ENCODE measurements at places on chromosomes 6 and 20. TPM values are rescaled to one million over a fixed set of nuclear protein-coding genes. Genes with fewer than 3 reads are reported as not detected.

GRCh38 chr6:163955756-163956155 is 541.2 kb downstream of the QKI start:
- DNase-seq, result no peak

DNA sequence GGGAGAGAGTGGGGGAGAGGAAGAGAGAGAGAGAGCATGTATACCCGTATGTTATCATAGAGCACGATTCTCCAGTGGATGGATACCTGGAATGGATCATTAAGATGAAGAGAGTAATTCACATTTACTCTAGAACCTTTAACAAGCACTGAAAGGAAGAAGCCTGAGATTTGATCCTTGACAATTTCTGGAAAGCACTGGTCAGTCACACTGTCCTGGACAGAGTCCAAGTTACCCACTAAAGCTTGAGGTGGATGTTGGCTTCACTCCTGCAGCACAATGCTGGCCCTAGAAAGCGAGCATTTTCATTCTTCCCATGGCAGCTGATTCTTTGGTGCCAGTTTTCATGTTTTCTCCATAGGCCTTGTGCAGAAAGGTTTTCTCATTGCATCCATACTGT is 25.6 kb downstream of the NFYA start:
- no peak for DNase-seq

The IRAK1BP1 gene
- 3.0 TPM for total RNA-seq

The DNAAF9 gene
- total RNA-seq, result 0.98 TPM

The PHACTR1 gene
- 0.44 TPM for total RNA-seq

The NANP gene
- total RNA-seq, result 9.8 TPM

DNA sequence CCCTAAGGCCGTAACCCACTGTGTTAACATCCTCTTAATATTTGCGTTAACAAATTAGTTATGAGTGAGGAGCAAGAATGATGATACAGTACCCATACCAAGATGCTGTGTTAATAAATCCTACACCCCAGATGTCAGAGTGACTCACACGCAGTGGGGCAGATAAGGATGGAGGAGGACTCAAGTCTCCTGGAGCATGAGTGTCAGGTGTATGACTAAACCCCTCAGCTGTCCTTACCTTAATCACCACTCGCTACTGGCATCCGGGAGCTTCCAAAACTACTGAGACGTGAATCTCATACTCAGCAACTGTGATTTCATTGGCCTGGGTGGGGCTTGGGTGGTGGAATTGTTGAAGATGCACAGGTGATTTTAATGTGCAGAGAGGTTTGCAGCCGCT is 131.3 kb upstream of the MTHFD1L start:
- DNase-seq, result no peak

- no peak for DNase-seq
Observed at GRCh38 chr6:163712566-163712961, 298.0 kb downstream of the QKI start.

DNA sequence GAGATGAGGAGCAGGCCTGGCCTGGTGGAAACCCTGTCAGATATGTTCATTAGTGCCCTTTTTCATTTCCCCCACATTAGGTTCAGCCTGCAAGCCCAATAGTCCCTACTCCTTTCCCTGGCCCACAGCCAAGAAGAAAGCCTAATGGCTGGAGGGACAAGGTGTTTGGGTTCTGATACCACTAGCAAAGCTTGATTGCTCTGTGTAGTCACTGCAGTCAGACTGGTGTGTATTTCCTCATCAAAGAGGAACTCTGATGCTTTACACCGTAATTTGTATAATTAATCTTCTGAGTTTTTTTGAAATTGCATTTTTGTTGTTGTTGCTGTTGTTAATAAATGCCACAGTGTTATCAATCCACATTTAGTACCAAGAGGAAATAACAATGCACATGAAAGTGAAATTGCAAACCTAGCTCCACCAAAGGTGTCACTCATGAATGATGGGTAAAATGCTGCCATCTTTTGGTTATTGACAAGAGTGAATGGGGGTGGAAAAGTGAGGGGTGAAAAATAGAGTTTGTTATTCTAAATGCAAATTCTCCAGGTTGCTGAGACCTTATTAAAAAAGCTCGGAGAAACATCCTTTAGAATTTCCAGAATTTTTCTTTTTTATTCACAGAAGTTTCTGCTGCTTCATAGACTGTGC is 320.2 kb upstream of the POU3F2 start:
- no peak for DNase-seq

DNA sequence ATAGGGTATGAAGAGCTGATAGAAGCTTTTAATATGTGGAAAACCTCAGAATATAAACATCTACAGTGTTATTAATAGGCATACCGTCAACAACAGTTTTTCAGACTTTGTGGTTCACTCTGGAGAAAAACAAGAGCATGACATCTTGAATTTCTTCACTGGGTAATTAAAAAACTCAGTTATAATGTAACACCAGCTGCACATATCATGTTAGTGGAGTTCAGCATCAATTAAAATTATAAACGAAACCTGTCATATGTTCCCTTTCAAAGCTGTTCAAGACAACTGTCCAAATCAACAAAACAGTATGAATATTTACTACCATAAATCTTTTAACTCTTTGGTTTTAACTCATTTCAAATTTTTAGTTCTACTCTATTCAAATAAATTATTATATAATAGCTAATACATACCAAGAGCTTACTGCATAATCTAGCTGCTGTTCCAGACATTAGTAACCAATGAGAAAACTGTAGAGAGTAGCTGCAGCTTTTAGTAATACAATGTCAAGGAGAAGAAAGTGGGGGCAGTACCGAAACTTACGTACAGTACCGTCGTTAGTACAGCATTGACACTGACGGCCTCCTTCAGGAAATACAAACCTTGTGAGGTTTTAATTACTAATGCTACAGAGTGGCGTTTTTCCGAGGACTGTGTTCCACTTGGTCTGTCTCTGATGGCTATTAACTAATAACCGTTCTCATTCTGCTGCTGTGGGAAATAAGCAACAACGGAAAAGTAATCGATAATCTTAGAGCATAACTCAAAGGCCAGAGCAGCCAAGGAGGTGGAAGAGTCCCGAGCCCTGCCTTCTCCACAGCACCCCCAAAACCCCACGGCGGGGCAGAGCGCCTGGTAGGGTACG is 532 bp upstream of the PM20D2 start:
- no peak for DNase-seq

- no peak for DNase-seq
Observed at GRCh38 chr6:165098165-165098564, 211.2 kb downstream of the C6orf118 start.

DNA sequence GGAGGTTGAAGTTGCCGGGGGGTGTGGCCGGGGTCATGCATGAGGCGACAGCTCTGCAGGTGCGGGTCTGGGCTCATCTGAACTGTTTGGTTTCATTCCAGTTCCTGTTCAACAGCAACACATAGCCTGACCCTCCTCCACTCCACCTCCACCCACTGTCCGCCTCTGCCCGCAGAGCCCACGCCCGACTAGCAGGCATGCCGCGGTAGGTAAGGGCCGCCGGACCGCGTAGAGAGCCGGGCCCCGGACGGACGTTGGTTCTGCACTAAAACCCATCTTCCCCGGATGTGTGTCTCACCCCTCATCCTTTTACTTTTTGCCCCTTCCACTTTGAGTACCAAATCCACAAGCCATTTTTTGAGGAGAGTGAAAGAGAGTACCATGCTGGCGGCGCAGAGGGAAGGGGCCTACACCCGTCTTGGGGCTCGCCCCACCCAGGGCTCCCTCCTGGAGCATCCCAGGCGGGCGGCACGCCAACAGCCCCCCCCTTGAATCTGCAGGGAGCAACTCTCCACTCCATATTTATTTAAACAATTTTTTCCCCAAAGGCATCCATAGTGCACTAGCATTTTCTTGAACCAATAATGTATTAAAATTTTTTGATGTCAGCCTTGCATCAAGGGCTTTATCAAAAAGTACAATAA is 72.5 kb downstream of the PTPN1 start:
- no peak for DNase-seq

Data from activated T-helper 1 cell treated with anti-CD3 and anti-CD28 coated beads, Interleukin-12 subunit alpha, Interleukin-12 subunit beta, Interleukin-2, Interleukin-4 antibody, amounts not matched to agents 30 ng/mL and 10 ng/mL and 1 ng/mL, durations not matched to agents 14 hours and 24 hours and 36 hours (primary cell).